ENCODE measurements at places on chromosomes 4 and X. TPM values are rescaled to one million over a fixed set of nuclear protein-coding genes. Genes with fewer than 3 reads are reported as not detected.

- DNase-seq = no peak
Measured at GRCh38 chrX:45518552-45518951, 317.9 kb upstream of the DIPK2B start.

DNA sequence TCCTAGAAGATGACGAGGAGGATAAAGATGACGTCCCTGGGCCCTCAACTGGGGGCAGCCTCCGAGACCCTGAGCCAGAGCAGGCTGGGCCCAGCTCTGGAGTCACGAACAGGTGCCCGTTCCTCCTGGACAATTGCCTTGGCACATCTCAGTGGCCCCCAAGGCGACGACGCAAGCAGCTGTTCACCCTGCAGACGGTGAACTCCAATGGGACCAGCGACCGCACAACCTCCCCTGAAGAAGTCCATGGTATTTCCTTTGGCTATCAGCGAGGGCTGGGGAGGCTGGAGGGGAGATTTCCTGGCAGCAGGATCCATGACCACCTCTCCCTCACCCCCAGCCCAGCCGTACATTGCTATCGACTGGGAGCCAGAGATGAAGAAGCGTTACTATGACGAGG lies 11.9 kb downstream of the USP11 start:
- no peak for DNase-seq

GRCh38 chr4:119233750-119234149 lies 21.2 kb downstream of the USP53 start:
- DNase-seq = peak; percentile 39

DNA sequence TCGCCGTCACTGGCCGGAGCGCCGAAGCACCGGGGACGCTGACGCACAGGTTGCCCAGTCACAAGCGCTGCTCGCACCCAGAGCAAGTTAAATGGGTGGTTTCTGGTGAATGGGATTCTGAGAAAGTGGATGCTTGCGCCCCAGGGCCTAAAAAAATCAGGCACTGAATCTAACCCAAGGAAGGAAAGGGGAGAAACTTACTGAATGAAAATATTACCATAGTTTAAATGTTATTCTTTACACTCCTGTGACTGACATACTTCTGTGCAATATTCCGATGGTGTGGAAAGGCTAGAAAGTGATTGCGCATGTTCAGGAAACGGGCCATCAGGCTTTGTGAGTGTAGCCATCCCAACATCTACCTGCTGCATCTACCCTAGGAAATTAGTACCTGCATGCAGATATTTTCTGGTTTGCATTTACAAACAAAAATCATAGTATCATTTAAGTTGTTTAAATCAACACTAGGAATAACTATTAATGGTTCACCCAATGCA lies 838 bp upstream of the ABCG2 start:
- DNase-seq = no peak

DNA sequence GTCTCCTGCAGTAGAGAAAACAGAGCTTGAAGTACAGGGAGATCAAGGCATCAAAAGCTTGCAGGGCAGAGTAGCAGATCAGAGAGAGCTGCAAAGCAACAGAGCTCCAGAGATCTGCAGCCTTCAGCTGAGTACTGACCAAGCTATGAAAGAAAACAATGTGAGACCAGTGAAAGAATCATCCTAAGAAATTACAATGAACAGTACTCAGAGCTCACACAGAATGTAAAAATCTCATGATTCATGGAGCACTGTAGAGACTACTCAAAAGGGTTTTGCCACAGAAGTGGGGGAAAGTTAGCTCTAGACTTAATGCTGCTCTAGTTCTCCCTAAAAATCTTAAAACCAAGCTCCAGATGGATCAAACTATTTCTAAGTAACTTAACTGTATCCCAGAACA lies 80.0 kb upstream of the MAB21L2 start:
- DNase-seq = no peak

GRCh38 chr4:26520728-26521450 lies 30.6 kb upstream of the CCKAR start:
- DNase-seq = no peak

GRCh38 chr4:110516106-110516922 lies 40.4 kb downstream of the ENPEP start:
- peak; percentile 56 for DNase-seq

GRCh38 chr4:3674479-3674851 lies 91.7 kb upstream of the ADRA2C start:
- DNase-seq = no peak

DNA sequence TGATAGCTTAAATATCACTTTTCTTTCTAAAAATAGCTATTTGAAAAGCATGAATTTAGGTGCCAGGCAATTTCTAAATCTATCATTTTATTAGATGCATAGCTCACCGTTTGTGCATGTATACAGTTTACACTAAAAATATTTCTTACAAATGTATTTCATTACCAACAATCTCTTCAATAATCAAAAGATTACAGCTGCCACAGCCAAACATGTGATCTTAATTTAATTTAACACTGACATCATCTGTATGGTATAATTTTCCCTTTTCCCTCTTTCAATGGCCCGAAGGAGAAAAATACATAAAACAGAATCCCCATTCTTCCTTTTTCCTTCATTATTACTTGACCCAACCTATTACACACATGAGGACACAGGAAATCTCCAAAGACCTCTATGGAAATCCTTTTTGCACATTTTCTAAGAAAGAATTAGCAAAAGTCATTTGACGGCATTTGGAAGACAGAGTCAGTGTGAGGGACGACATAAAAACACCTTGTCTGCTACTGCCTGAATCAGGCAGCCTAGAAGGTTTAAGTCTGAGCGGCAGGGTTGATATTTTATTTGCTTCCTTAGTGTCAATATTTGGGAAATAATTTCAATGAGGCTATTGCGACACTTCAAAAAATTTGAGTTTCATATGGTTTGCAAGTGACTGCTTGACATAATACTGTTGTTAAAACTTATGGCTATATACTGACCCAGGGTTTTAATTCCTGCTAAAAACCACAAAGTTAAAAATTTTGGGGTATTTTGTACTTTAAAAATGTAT lies 111.2 kb downstream of the TTC29 start:
- DNase-seq = no peak

GRCh38 chrX:120321520-120322281 lies 10.4 kb upstream of the TMEM255A start:
- no peak for DNase-seq

DNA sequence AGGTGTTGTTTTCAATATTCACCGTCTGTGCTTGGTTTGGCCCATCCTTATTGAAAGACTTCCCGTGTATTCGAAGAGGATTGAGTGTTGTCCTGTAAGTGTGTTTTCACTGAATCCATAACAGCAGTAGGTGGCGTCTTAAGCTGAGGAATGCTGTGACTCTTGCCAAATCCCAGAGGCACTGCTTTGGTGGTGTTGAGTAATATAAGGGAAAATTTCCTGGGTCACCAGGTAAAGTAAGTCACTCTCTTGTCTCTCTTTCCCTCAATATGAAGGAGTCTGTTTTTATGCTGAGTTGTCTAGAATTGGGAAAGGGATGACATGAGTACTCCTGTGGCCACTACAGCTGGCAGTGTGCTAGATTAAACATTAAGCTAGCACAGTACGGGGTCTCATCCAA lies 146.7 kb upstream of the ZXDB start:
- DNase-seq = no peak

- DNase-seq = no peak
Measured at GRCh38 chr4:146059151-146059550, 116.4 kb upstream of the LSM6 start.

GRCh38 chr4:48483777-48484493 lies 792 bp downstream of the SLC10A4 start:
- no peak for DNase-seq

GRCh38 chrX:50567636-50568035 lies 97.0 kb upstream of the DGKK start:
- DNase-seq = no peak

DNA sequence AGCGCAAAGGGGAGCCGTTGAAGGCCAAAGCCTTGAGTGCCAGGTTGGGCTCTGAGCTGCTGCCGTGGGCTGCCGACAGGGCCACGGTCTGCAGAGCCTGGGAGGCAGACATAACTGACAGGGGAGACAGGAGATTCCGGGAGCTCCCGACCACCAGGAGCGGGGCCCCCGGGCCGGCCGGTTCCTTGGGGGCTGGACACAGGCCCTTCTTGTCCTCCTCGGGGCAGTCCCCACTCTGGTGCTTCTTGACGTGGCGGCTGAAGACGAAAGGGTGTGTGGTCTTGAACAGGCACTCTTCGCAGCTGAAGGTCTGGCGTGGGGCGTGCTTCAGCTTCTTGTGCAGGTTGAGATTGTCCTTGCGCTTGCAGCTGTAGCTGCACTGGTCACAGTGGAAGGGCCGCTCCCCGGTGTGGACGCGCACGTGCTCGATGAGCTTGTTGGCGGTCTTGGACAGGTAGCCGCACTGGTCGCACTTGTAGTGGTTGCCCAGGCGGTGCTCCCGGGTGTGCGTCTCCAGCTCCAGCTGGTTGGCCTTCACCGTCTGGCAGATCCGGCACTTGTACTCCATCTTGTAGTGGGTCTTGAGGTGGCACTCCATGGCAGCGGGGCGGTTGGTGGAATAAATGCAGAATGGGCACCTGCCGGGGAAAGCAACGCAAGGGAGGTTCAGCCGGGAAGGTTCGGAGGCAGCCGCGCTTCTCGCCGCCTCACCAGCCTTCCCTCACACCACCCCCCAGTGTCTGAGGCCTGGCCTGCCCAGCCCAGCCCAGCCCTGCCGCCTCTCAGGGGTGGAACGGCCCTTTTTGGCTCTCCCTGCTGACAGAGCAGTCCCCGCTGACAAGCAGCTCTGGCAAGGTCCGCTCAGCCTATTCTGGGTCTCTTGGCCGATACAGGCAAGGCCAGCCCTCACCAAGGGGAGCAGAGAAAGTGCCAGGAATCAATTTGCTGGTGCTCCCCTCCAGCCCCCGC lies 81.3 kb downstream of the C4orf51 start:
- DNase-seq = no peak

DNA sequence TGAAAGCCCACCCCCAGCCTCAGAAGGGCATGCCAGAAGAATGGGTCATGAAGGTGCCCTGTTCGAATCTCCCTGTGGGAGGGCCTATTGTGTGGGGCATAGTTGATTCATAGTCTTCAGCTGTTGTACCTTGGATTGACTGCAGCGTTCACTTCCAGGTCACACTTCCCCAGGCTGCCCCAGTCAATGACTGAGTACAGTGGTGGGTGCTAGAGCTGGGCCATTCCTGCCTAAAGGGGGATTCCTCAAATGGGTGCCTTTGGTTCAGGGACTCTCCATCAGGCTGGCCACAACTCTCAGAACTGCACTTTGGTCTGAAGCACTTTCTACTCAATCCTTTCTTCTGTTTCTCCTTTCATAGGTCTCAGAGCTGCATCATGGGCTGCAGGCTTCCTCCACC lies 35.0 kb upstream of the RASGEF1B start:
- DNase-seq = no peak

DNA sequence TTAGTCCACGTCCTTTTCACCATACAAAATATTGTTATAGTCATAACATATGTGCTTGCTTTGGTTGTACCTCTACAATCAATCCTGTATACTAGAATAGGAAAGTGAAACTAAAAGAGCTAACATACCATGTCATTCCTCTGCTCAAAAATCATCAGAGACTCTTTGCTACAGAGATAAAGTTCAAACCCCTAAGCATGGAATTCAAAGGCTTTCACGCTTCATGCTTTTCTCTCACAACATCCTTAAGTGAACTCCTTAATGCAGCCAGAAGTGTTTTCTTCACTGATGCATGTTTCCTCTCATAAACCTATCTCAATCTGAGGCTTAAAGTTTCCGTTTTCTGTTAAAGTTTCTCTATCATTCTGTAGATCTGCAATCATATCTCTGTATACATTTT lies 744.6 kb upstream of the IGFBP7 start:
- no peak for DNase-seq

DNA sequence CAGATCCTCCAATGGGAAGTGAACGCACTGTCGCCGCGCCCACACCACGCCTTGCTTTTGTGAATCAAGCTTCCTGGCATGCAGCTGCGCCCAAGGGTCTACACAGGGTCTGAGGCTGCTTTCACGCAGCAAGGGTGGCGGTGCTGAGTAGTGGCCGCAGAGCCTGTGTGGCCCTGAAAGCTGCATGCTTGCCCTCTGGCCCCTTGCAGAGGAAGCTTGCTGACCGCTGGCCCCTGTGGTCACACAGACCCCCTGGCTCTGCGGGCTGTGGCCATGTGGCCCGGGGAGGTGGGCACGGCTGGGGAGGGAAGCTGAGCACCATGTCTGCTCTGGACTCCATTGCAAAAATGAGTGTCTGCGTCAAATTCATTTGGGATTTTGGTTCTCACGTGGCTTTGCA lies 8.8 kb downstream of the DOK7 start:
- DNase-seq = no peak

GRCh38 chr4:125010796-125011503 lies 298.4 kb upstream of the ANKRD50 start:
- no peak for DNase-seq

GRCh38 chr4:5971078-5971450 lies 47.2 kb downstream of the C4orf50 start:
- no peak for DNase-seq

- DNase-seq = peak; percentile 21
Measured at GRCh38 chr4:123037804-123038203, 115.4 kb upstream of the NUDT6 start.

DNA sequence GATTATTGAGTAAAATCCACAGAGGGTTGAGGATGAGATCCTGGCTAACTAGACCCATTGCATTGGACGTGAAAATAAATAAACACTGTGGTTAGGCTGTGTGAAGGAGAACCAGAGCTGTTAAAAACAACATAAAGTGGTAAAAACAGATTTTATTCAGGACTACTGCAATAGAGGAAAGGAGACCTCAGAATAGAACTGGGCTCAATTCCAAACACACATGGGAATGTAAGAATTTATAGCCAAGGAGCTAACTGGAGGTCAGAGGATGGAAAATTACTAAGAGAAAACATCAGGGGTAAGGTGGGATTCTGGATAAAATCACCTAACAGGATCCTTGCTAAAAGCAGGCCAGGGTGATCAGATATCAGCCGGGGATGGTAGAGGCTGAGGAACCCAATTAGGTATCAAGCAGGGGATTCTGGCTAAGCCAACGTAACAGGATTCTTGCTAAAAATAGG lies 112.4 kb downstream of the RNF150 start:
- DNase-seq = no peak

DNA sequence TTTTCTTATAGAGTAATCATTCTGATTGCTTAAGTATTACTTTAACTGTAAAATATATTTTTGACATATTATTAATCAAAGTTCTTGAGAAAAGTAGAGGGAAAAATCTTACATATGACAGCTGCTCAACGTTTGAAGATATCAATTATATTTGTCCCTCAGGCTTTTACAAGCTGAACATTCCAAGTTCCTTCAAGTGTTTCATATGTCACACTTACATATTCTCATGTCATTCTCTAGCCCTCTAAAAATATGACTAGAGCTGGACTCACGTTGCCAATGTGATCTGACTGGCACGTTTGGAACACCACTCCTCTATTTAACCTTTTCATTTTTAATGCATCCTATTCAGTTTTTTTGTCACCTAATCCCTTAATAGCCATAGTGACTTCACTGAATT lies 492.9 kb downstream of the PCDH18 start:
- DNase-seq = no peak

Gene GLUD2
- 0.32 TPM for total RNA-seq

Gene ASB11
- total RNA-seq = 0.30 TPM

Gene PABPC4L
- not detected for total RNA-seq

Gene USP17L11
- not detected for total RNA-seq

Gene RHOXF2B
- not detected for total RNA-seq

Gene FREM3
- 0.25 TPM for total RNA-seq

Gene ADH1B
- total RNA-seq = not detected

Gene TCP11X1
- total RNA-seq = not detected

Gene RIBC1
- 1.8 TPM for total RNA-seq
